ENCODE measurements at places on chromosomes 4 and X. TPM values are rescaled to one million over a fixed set of nuclear protein-coding genes. Genes with fewer than 3 reads are reported as not detected.
A peak's percentile ranks its signal among the peaks of the same experiment; 100 is the strongest.

Gene PPEF2
- total RNA-seq = not detected

DNA sequence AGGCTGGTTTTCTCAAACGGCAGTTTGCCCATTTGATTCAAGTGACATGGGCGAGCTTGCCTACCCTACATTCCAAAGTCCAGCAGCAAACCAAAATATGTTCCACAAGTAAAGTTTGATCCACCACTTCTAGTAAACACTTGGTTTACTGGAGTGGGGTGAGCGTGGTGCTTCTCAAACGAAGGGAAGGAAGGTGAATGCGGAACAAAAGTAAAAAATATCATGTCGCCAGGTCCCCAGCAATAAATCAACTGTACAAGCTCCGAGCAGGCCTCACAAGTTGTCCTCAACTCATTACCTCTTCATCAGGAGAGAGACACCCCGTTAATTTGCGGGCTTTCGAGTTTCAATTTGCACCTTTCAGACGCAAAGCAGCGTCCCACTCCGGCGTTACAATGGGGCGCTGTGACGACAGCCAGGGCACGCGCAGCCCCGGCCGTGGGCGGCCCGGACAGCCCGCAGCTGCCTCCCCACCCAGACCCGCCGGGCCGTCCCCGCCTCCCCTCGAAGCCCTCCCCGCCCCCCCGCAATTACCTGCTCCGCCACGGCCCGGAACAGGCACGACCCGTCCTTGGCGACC is 1.0 kb downstream of the OTUD4 start:
- peak; percentile 69 for DNase-seq

DNA sequence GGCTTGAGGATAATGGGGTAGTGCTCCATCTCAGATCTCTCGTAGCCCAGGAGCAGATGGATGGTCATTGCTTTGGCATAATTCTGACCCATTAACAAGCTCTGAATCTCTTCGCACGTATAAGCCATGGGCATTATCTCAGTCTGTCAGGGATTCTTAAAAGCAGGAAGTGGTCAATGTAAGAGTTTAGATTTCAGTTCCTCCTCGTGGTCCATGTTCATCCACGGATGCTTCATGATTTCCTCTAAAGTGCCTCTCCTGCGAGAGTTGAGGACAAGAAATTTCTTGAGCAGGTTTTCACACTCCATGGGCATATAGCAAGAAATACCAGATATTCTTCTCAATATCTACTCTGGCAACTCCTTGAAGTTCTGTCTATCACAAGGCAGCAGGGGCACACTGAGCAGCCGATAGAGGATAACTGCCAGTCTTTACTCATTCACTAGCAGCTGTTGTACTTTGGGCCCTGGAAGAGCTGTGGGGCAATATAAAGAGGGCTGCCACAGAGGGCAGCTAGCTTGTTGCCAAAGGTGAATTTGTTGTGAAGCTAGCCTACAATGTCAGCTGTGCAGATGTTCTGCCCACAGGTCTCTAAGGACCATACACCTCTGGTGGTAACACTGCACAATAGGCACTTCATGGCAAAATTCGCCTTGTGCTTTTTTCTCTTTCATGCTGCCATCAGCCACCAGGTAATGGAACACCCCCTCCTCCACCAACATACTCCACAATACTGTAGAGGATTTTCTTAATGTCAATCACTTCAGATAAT is 52.0 kb upstream of the WDR17 start:
- DNase-seq = no peak

GRCh38 chr4:172348426-172348825 is 535.2 kb downstream of the GALNTL6 start:
- no peak for DNase-seq

Gene CT45A5
- not detected for total RNA-seq

Gene ASB5
- 0.90 TPM for total RNA-seq

Data from right atrium auricular region (tissue), 2 donors.